T-helper 22 cell (primary cell): ENCODE measurements at places on chromosomes 5 and 9.

DNA sequence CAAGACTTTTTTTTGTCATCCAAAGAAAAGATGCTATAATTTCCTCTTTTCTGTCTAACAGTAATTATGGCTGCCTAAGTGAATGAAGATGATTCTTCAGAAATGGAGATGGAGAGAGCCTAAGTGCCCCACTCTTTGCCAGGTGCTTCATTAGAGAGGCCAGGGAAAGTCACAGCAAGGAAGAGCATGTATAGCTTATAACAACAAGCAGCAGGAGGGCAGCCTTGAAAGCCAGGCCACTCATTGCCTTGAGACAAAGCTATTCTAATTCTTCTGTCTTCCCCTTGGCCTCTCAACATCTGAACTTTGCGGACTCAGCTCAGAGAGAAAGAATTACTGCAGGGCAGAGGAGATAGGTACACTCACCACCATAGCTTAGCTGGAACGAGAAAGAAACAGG lies 112.0 kb upstream of the ZNF366 start:
- DNase-seq: no peak

DNA sequence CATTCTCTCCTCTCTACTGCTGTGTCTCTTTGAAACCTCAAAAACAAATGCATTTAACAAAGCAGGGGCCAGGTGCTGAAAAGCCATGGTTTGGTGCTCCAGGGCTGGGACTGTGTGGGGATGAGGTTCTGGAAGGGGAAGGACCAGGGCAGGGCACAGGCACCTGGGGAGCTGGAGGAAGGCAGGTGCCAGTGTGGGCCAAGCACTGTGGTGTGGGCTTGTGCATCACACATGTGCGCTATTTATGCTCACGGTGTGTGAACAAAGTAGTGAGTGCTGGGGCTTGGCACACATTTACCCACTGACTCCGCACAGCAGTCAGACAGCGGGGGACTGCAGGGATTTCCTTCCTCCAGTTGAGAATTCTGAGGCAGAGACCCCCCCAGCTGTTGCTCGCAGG lies 10.1 kb downstream of the HRH2 start:
- DNase-seq: no peak

- no peak for DNase-seq
Observed at GRCh38 chr5:93582677-93583438, at the start of gene NR2F1. Gene NR2F1, plus strand, starts transcription at chr5:93583222. Its CDS starts 1,802 bp downstream, at chr5:93585024.

- no peak for DNase-seq
Observed at GRCh38 chr5:160638161-160638742, 213.8 kb downstream of the ATP10B start.

GRCh38 chr9:8895861-8896224 lies 1096.3 kb upstream of the DMAC1 start:
- DNase-seq: no peak

- no peak for DNase-seq
Observed at GRCh38 chr5:159021901-159022556, 77.7 kb downstream of the EBF1 start.

DNA sequence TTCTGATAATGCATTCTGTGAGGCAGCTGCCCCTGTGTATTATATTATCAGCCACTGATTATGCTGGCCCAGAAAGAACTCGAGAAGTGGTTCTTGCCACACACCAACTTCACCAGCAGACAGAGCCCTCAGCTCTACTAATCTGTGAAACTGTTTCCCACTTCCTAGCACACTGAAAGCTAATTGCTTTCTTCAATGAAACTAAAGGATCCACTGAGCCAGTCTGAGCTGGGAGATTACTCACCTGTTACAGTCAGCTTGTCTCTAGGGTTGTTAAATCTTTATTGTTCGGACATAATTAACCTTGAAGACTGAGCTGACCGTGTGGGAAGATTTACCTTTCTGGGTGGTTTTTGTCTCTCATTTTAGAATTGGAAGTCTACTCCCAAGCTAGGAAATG lies 263.2 kb downstream of the KCTD16 start:
- DNase-seq: no peak

DNA sequence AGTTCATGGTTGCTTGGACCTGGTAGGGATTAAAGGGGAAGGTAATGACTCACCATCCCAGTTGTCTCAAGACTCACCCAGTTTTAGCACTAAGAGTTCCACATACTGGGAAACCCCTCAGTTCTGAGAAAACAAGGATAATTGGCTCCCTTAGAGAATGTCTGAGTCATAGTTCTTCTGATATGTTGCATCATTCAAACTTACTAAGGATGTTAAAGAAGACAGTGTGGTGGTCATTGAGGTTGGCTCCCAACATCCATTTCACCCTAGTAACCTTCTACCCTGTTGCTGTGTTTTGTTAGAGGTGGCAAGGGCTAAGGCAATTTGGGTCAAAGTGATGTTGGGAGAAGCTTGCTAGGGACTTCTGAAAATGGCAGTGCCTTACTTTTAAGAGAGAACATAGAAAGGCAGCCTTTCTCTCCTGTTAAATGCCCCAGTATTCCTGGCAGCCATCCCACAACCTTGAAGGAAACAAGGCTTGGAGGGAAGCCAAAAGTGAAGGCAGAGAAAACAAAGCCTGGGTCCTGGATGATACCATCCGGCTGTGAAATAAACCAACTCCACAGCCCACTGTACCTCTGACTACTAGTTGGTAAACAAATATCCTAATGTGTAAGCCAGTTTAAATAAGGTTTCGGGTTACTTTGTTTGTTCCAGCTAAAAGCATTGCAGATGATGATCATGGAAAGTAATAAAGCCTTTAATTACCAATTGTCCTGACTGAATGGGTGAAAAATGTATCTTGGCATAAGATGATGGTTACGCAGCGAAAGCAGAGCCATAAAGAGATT lies 80.4 kb upstream of the ADAMTSL1 start:
- no peak for DNase-seq

- no peak for DNase-seq
Observed at GRCh38 chr5:95972196-95972595, 10.5 kb upstream of the ELL2 start.

DNA sequence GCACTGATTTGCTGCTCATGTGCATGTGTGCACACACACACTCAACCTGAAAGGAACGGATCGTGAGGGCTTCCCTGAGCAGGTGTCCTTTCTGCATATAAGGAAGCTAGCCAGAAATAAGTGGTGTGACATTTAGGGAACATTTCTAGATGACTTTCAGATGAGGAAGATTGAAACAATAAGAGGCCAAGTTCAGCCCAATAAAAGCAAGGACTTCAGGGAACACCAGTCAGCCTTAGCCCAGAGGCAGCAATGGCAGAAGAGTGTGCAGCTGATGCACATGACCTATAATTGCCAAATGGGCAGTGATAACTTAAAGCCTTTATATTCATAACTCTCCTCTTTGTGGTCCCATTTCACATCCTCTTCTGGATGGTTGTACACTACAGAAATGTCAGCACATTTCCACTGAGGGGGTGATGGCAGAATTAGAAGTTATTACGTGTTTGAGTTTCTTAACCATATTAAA lies 255.5 kb downstream of the TRIM32 start:
- no peak for DNase-seq

DNA sequence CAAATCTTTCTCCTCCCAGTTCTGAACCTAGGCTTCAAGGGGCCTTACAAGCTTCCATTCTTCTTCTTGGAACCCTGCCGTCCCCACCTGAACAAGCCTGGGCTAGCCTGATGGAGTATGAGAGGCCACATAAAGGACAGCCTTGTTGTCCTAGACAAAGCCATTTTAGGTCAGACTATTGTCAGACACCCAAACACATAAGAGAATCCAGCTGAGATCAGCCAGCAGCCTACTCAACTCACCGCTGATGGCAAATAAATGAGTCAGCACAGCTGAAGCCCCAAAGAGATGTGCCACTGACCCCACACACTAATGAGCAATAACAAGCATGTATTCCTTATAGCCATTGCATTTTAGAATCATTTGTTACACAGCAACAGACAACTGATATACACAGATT lies 33.8 kb downstream of the SVEP1 start:
- no peak for DNase-seq

- DNase-seq: no peak
Observed at GRCh38 chr5:136162008-136162407, 29.4 kb downstream of the SMAD5 start.

DNA sequence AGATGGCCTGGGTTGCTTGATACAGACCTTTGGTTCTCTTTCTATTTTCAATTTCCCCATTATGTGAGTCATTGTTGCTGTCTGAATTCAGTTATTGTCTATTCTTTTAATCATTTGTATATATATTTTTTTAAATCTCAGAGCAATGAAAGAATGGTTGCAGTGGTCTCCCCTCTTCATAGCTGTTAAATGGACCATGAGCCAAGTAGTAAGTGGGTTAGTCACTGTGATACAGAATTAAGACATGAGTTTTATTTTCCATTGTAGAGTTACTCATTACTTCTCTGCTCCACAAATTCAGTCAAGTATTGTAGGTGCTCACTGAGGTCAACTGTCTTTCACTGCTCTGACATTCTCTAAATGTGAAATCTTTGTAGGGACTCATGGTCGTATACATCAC lies 174.6 kb upstream of the GRAMD2B start:
- no peak for DNase-seq

GRCh38 chr5:172852490-172853354 lies 18.7 kb downstream of the ERGIC1 start:
- DNase-seq: no peak

DNA sequence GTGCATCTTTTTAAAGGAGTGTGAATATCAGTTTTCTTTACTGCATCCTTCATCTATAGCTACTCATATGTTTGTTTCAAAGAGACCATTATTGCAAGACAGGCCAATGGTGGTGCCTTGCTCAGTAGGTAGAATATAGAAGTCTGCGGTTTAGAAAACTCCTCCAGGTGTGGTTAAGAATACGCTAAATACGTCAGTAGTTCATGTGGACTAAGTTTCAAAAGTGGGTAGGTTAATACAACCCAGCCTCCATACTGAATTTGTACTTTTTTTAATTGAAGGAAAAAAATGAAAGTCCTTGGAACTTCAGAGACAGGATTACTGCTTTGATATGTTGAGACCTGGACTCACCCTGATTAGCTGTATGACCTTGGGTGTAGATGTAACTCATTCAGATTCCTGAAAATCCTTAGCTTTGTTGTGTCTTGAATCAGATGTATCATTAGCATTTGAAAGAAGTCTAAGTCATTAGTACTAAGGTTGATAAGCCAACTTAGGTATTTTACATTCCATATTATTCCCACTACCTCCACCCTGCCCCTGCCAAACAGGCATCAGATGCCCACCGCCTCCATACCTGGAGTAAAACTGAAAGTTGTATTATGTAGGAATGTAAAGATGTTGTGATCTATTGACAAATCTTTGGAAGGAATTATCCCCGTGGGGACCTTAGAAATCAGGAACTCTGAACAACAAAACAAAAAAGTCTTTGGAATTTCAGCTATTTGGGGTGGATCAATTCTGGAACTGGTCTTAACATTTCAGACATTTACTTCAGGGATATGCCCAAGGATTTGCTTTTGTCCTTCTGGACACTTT lies 6.1 kb downstream of the BASP1 start:
- DNase-seq: no peak

DNA sequence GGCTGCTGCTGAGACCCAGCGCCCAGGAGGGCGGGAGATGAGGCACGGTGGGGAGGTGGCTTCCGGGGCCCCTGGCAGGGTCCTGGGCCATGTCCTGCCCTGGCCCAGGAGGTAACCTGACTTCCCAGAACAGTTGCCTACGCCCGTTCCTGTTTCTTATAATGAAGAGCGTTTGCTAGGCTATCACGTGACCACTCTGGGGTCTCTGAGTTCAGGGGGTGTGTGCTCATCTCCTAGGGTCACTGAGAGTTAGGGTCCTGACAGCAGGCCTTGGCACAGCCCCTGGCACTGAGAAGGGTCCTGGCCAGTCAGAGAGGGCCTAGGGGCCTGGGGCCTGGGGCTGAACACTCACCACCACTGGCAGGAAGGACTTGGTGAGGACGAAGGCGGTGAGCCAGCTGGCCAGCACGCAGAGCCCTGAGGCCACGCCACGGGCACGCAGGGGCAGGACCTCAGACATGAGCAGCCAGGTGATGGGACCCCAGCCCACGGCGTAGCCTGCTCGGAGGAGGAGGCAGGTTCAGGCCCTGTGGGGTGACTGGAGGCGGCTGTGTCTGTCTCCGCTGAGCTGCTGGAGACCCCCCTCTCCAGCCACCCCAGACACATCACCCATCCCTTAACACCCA lies 6.0 kb downstream of the SLC2A6 start:
- DNase-seq: no peak

DNA sequence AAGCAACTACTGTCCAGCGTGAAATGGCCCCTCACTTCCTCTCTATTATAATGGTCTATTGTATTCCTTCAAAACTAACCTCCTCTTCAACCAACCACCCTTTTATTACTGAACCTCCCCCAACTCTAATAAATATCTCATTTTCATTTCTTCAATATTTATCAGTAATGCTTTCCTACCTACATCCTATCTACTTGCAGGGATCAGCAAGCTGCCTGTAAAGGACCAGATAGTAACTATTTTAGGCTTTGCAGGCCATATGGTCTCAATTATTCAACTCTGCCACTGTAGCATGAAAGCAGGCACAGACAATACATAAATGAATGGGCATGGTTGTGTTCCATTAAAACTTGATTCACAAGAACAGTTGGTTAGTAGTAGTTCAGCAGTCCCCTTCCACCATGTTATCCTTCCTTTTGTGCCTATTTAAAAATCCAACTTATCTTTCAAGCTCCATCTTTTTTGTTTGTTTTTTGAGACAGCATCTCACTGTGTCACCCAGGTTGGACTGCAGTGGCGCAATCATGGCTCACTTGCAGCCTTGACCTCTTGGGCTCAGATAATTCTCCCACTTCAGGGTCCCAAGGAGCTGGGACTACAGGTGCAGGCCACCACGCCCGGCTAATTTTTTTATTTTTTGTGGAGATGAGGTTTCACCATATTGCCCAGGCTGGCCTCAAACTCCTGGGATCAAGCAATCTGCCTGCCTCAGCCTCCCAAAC lies 45.8 kb downstream of the PCDHGC5 start:
- DNase-seq: no peak

DNA sequence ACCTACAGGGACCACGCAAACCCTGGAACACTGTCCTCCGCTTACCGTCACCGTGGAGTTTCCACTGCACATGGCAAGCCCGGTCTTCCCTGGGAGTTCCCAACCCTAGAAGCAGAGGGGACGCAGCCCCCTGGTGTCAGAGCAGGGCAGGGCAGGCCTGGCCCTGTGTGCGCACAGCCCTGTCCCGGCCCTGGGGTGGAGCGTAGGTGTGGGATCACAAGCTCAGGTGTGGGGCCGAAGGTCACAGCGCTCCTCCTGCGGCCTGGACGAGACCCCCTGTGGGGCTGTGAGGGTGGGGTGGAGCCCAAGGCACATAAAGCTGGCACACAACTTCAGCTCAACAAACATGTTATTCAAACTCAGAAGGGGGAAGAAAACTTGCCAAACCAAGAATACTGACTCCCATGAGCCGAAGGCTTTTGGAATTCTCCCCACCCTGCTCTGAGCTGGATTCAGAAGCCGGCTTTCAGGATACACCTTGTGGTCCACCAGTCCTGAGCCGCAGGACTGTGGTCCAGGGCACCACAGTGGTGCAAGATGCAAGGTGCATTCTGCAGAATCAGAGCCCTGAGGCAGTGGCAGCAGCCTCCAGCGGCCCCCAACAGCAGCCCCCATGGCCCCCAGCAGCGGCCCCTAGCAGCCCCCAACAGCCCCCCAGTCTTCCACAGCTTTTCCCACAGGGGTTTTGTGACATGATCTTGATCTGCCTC lies 11.8 kb upstream of the EXOC3 start:
- DNase-seq: no peak
